Mesothelial cell of epicardium (in vitro differentiated cells): ENCODE measurements at places on chromosomes 2 and 18. TPM values are rescaled to one million over a fixed set of nuclear protein-coding genes. Genes with fewer than 3 reads are reported as not detected.
A peak's percentile ranks its signal among the peaks of the same experiment; 100 is the strongest.

- H3K27ac ChIP-seq = peak overlapping the region; percentile 87
- peaks cover 7% of the 10 kb centered on the region for H3K36me3 ChIP-seq
- no peaks in the 10 kb centered on the region for H3K27me3 ChIP-seq
- no peak for DNase-seq
These were observed 338 bp upstream of the THUMPD2 start for GRCh38 chr2:39779341-39779851.

- H3K27ac ChIP-seq = no peak within 1 kb of the TSS
- peaks cover 8% of the 10 kb centered on the region for H3K4me1 ChIP-seq
These were observed at the start of gene IHH for GRCh38 chr2:219060821-219061791. Gene IHH (minus strand): TSS chr2:219060921. CDS start chr2:219060467, 454 bp downstream.

- no peak overlapping the region for H3K27ac ChIP-seq
- no peak overlapping the region for H3K4me3 ChIP-seq
- no peaks in the 10 kb centered on the region for H3K36me3 ChIP-seq
- H3K4me1 ChIP-seq = peaks cover 4% of the 10 kb centered on the region
These were observed 20.6 kb upstream of the UBE2E3 start for GRCh38 chr2:180959787-180960186.

STAT4 gene
- total RNA-seq = 1.9 to 2.9 TPM (median 2.4 TPM) in 3 replicates

DNA sequence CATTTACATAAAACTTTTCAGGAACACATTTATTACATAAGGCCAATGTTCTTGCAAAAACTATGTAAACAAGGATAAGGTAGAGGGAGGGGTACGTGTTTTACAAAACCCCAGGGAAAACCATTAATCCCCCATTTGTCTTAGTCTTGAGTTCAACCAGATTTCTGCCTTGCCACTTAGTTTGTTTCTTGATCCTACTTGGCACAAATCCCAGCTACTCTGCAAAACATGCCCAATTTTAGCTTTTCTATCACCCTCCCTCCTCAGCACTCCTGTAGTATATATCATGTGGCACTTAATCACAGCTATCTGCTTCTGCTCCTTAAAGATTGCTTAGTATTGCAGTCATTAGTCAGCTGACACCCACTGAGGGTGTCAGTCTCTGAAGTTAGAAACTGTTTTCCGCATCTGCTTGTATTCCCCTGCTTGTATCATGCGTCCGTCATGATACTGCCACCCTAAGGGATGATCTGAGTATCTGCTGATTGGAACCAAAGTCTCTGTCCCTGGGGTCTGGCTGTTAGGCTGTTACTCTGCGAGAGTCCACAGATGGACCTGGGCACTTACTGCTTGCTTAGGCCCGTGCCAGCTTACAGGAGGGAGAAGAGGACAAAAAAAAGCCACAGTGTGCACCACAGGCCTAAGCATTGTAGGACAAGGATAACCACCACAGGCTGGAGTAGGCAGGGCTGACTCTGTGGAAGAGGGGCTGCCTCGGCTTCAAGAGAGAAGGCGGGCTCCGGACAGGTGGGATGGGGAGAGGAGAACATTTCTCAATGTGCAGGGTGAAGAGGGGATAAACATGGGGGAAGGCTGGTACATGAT is 82.2 kb downstream of the EPAS1 start:
- no peak overlapping the region for H3K4me3 ChIP-seq
- peak; percentile 35 for DNase-seq
- no peaks in the 10 kb centered on the region for H3K36me3 ChIP-seq
- peaks cover 21% of the 10 kb centered on the region for H3K4me1 ChIP-seq
- no peak overlapping the region for H3K27ac ChIP-seq

GRCh38 chr2:214103276-214104001 is 307.4 kb upstream of the VWC2L start:
- H3K27me3 ChIP-seq = no peaks in the 10 kb centered on the region
- no peaks in the 10 kb centered on the region for H3K36me3 ChIP-seq
- peak overlapping the region; percentile 27 for H3K27ac ChIP-seq
- H3K4me3 ChIP-seq = no peak overlapping the region
- H3K4me1 ChIP-seq = peaks cover 13% of the 10 kb centered on the region

DNA sequence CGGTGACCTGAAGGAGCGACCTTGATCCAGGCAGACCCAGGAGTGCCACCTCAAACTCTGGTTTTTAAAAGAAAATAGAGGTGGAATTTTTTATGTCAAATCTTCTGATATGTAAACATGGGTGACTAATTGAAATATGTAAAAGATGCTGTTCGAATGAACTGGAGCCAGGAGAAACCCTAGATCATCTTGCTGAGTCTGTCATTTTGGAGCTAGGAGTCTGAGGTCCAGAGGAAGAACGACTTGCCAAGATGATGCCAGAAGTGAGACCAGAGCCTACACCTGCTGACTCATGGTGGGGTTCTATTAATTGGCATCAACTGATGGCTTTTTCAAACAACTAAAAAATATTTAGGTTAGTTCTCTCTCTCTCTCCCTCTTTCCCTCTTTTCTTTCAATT is 74.1 kb downstream of the ACAA2 start:
- H3K4me3 ChIP-seq = no peak overlapping the region
- no peaks in the 10 kb centered on the region for H3K36me3 ChIP-seq
- H3K27ac ChIP-seq = no peak overlapping the region
- H3K4me1 ChIP-seq = peaks cover 4% of the 10 kb centered on the region

CHCHD5 gene
- 32.3 to 33.2 TPM (median 32.4 TPM) in 3 replicates for total RNA-seq

GREB1 gene
- total RNA-seq = 22.9 to 26.6 TPM (median 26.6 TPM) in 3 replicates

- H3K27me3 ChIP-seq = no peaks in the 10 kb centered on the region
- H3K4me1 ChIP-seq = peaks cover 28% of the 10 kb centered on the region
- peak overlapping the region; percentile 88 for H3K27ac ChIP-seq
- no peaks in the 10 kb centered on the region for H3K36me3 ChIP-seq
- DNase-seq = no peak
These were observed 3.0 kb downstream of the SH2D6 start for GRCh38 chr2:85421260-85422071.

- DNase-seq = no peak
- no peak overlapping the region for H3K27ac ChIP-seq
- H3K27me3 ChIP-seq = no peaks in the 10 kb centered on the region
- H3K4me1 ChIP-seq = no peaks in the 10 kb centered on the region
- peaks cover 3% of the 10 kb centered on the region for H3K36me3 ChIP-seq
These were observed 90.6 kb downstream of the MDH1 start for GRCh38 chr2:63679252-63679855.

- H3K4me1 ChIP-seq = peaks cover 20% of the 10 kb centered on the region
- DNase-seq = no peak
- H3K4me3 ChIP-seq = no peak overlapping the region
- no peaks in the 10 kb centered on the region for H3K27me3 ChIP-seq
- H3K36me3 ChIP-seq = no peaks in the 10 kb centered on the region
These were observed 637.3 kb downstream of the ERBB4 start for GRCh38 chr2:211901226-211901846.

CERKL gene
- not detected in 3 replicates for total RNA-seq

GRCh38 chr2:115161081-115161770 is 718.8 kb downstream of the DPP10 start:
- peaks cover 32% of the 10 kb centered on the region for H3K27me3 ChIP-seq
- DNase-seq = peak; percentile 76
- no peaks in the 10 kb centered on the region for H3K36me3 ChIP-seq
- peak overlapping the region; percentile 69 for H3K27ac ChIP-seq
- peak overlapping the region; percentile 83 for H3K4me3 ChIP-seq

GRCh38 chr18:59505356-59505755 is 146.3 kb upstream of the LMAN1 start:
- H3K4me1 ChIP-seq = peaks cover 47% of the 10 kb centered on the region
- no peaks in the 10 kb centered on the region for H3K27me3 ChIP-seq
- H3K36me3 ChIP-seq = peaks cover 18% of the 10 kb centered on the region
